Hindlimb muscle (tissue), 1 donor: ENCODE measurements at places on chromosomes 4 and X.
A peak's percentile ranks its signal among the peaks of the same experiment; 100 is the strongest.

GRCh38 chr4:169080981-169081380 lies 70.9 kb upstream of the CBR4 start:
- peak; percentile 86 for DNase-seq

- no peak for DNase-seq
Measured at GRCh38 chrX:125757794-125758564, 408.1 kb downstream of the DCAF12L2 start.

GRCh38 chrX:110803506-110803905 lies 7.9 kb upstream of the CHRDL1 start:
- DNase-seq: no peak

DNA sequence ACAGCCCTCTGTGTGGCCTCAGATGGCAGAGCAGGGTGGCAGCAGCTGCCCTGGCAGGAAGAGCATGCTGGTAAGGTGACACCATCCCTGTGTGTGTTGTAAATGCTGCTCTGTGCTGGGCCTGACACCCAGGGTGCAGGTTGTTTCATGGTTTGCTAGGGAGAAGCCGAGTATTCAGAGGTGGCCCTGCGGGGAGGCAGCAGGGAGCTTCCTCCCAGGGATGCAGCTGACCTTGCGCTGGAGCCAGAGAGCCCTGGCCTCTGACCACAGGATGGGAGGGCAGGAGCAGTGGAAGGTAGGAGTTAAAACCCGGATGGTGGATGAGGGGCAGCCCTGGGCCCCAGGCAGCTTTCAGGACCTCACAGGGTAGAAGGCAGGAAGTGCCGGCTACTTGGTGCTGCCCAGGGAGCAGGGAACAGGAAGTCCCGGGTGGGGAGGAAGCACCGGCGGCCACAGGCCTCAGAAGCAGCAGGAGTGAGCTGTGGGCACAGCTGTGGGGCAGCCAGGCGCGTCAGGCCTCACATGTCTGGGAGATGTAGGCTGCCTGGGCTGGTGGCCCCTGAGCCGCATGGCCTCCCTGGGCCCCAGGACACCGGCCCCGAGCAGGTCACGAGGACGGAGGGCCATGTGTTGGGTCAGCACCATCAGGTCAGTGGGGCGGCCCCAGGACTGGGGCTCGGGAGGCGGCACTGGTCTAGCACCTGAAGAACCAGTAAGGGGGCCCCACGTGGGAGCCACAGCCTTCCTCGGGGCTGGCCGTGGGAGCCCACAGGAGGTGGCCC lies 19.1 kb downstream of the SH3BP2 start:
- DNase-seq: no peak

DNA sequence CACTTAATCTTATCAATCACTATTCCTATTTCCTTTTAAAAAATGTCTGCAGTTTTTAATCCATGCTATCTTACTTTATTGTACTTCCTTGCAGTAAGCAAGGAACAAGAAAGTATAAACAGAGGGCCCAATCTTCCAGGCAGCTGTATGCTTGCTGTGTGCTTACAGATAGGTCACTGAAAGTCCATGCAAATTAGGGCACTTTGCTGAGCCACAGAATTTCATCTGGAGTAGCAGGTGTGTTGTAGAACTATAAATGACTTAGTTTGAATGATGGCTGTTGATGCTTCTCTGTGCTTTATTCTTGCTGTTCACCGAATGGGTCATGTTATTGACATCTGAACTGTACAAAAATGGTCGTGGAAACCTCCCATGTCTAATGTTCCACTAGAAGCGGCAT lies 154.6 kb downstream of the ATOH1 start:
- DNase-seq: no peak

DNA sequence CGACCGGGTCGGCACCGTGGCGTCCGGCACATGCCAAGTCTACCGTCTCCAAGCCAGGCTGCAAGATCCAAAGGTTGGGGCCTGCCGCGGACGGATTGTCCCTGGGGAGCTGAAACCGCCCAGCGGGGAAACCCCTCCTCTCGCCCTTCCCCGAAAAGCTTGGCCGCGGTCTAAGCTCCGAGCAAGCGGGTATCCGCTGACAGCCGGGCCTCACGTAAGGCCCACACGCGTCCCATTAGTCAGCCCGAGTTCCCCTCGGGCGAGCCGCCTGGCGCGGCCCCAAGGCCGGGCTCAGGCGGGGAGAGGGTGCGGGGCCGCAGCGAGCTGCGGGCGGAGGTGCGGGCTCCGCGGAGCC lies 6.8 kb upstream of the BCOR start:
- DNase-seq: no peak

- no peak for DNase-seq
Measured at GRCh38 chr4:6090931-6091330, 72.7 kb upstream of the C4orf50 start.

DNA sequence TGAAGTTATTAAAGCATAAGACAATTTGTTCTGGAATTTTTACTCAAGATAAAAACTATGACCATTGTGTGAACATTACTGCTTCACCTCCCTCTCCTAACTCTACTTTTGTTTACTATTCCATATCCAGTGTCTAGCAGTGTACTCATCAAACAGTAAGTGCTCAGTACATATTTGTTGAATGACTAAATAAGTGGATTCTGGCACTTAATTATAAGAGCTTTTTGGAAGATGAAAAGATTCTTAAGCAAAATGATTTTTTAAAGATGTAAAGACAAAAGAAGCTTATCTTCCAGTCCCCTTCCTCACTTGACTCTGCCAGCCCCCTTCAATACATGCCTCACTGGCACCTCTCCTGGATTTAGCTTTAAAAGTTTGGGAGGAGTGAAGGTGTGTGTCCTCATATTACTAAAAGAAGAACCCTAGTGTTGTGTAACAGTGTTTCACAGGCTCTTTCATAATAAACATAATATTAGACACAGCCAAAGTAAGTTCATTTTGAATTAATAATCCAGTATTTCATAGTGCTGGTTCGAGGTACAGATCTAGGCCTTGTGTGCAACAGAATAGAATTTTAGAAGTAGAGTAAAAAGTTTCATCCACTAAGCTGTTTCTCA lies 53.0 kb downstream of the GAB1 start:
- no peak for DNase-seq

DNA sequence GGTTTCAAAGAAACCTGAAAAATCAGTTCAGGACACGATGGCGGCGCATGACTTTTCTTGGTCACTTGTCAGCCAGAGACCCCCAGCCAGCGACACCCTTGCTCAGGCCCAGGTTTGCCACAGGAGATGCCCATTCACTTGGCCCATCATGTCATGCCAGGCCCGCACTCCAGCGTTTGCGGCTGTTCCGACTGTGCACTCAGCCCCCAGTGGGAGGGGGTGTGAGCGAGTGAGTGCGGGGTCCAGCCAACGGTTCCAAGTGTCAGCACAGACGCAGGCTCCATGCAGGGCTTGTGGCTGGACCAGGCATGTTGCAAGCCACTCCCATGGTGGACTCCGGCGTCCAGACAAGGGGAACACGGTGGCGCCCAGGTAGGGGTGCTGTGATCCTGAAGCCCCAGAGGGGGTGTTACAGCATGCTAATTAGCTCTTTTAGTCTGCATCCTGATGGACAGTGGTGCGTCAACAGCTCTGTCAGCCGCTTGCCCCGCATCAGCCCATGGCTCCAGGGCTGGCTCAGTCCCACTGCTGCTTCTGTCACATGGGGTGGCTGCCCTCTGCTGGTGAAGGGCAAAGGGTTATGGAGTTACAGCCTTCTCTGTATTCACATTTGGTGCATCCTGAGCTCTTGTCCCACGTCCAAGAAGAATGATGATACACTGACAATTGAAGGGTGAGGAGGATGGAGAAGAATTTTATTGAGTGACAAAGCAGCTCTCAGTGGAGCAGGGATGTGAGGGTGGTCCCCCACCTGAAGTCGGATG lies 3.7 kb upstream of the MAEA start:
- DNase-seq: no peak

GRCh38 chrX:148905400-148905799 lies 405.0 kb downstream of the AFF2 start:
- DNase-seq: no peak

- DNase-seq: no peak
Measured at GRCh38 chr4:56222514-56222913, 164.8 kb downstream of the AASDH start.

DNA sequence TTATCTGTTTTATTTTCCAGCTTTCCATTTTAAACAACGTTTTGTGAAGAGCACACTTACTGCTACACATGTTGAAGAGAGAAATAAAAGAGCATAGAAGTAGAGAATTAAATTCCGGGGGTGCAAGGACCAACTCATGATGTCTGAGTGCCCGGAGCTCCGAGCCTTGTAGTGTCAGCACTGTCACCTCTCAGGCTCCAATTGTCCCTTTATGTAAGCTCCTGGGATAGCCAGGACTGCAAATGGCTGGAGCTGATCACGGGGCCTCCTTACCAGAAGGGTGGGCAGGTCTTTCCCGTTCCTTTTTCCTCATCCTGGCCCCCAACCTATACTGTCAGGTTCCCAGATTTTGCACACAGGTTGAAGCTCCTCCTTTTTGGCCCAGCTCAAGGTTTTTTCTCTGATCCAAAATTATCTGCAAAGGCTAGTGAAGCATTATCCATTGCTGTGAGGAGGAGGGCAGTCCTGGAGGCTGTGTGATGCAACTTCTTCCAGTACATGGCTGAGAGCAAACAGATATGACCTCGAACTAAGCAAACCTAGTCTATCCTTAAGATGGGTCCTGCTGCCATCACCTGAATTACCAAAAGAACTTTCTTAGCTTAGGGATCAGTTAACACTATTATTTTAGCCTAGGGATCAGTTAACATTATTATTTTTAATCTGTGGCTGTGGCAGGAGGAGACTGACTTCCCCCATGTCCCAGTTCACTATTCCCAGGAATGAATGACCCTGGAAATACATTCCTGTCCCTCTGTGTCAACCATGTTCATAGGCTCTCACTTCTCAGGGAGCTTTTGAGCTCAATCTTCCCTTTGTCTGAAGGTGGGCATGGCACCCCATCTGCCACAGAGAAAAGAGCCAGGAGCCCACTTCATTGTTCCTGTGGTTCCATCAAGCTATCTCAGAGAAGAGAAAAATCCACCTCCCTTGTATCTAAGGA lies at the start of gene FGG:
TSS of gene FGG (minus strand) at position 185 of the 943 bp plus-strand sequence. CDS start at position 138, 47 bp downstream.
- no peak for DNase-seq

- no peak for DNase-seq
Measured at GRCh38 chr4:3473996-3474765, 11.1 kb downstream of the DOK7 start.
